ENCODE measurements at places on chromosomes 7 and 10.

DNA sequence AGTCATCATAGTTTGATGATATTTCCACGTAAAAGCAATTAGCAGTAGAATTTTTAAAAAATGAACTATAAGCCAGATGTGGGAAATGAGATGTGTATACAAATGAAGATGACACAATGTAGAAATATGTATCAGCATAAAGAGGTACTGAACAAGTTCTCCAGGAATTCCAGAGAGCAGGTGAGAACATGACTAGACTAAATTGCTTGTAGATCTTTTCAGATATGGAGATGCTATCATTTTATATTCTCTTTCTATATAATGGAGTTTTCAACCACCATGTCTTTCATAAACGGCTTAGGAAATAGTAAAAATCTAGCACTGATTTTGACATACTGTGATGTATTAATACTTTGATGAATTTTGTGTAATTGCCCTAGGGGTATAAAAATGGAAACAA is 130.9 kb downstream of the SEMA3D start:
- DNase-seq, result no peak

DNA sequence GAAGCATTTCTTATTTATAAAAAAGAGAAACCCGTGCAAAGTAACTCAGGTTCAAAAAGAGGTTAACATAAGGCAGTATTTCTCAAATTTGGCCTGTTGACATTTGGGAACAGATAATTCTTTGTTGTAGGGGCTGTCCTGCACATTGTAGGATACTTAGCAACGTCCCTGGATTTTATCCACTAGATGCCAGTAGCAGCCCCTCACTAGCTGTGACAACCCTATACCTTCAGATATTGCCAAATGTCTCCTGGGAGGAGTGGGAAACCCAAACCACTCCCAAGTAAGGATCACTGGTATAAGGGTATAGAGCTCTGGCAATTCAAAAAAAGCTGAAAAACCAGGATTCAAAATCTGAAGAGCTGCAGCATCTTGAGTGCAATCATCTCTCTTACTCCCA is 202.3 kb upstream of the PRKCQ start:
- no peak for DNase-seq

- DNase-seq, result no peak
These were observed 16.7 kb upstream of the LIPK start for GRCh38 chr10:88689366-88689765.

- DNase-seq, result no peak
These were observed 1.8 kb upstream of the NUB1 start for GRCh38 chr7:151339651-151340382.

DNA sequence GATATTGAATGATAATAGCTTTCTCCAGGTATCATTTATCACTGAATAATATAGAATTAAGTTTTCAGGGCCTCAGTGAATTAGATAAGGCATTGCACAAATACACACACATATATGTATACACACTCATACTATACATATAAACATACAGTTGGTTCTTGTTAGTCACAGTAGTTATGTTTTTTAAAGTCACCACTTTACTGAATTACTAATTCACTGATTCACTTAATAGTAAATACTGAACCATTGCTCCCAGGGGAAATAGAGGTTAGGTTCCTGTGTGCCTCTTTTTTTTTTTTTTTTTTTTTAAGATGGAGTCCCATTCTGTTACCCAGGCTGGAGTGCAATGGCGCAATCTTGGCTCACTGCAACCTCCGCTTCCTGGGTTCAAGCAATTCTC is 33.6 kb downstream of the PRR15 start:
- DNase-seq, result no peak

- no peak for DNase-seq
These were observed 1.3 kb downstream of the REPIN1 start for GRCh38 chr7:150369748-150370501.

GRCh38 chr10:44126291-44126717 is 258.6 kb downstream of the CXCL12 start:
- no peak for DNase-seq

DNA sequence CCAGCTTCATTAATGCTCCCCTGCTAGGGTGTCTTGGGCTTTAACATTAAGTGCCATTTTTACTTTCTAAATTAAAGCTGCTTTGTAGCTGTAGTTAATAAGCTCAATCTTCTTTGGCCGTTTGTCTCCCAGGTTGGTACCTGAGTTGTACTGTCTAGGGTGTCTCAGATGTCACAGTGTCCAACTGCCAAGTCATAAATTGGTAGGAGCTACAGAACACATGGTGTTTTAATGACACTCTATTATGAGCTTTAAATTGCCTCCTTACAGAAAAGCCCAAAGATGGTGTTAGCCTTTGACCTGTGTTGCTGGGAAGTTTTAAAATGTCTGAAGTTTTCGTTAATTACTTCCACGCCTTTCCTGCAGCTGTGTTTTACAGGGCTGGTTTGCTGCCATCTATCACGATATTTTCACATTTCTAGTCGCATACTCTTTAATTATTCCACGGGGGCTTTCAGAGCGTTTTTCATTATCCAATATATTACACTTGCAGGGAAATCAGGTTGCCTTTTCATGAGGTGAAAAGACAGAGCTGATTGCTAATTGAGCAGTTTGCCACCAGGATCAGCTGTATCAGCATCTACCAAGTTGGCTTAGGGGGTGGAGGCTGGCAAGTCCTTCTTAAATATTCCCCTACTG is 247.8 kb upstream of the PLPP4 start:
- DNase-seq, result peak; percentile 28

- no peak for DNase-seq
These were observed 1.5 kb downstream of the GSDME start for GRCh38 chr7:24755541-24756407.

GRCh38 chr10:47371629-47372485 is 12.2 kb downstream of the ZNF488 start:
- DNase-seq, result no peak

GRCh38 chr10:130936851-130937250 is 374.7 kb downstream of the TCERG1L start:
- DNase-seq, result no peak

GRCh38 chr10:17782921-17783665 is 26.1 kb upstream of the MRC1 start:
- no peak for DNase-seq

DNA sequence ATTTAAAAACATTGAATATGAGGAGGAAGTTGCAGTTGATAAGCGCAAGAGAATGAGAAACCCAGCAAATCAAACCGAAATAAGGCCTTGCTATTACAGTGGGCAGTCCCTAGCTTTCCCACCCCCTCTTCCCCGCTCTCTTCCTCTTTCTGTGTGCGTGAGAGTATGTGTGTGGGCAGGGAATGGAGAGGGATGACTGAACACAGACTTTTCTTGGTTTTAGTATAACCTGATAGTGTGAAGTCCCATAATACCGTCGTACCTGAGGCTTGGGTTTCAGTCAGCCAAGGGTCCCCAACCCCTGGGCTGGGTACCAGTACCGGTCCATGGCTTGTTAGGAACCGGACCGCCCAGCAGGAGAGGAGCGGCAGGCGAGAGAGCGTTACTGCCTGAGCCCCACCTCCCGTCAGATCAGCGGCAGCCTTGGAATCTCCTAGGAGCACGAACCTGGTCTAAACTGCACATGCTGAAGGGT is 255.3 kb downstream of the CELF2 start:
- no peak for DNase-seq

- no peak for DNase-seq
These were observed 60.4 kb downstream of the RNLS start for GRCh38 chr10:88522715-88523114.
